Stimulated activated CD8-positive, alpha-beta memory T cell treated with anti-CD3 and anti-CD28 coated beads, Interleukin-7, amount 100 ng/mL, for 1 hour (primary cell): ENCODE measurements at places on chromosomes 6 and 20.

GRCh38 chr6:112466373-112467151 is 119.4 kb downstream of the RFPL4B start:
- DNase-seq: no peak

GRCh38 chr20:56429502-56429901 is 17.4 kb downstream of the CASS4 start:
- no peak for DNase-seq

DNA sequence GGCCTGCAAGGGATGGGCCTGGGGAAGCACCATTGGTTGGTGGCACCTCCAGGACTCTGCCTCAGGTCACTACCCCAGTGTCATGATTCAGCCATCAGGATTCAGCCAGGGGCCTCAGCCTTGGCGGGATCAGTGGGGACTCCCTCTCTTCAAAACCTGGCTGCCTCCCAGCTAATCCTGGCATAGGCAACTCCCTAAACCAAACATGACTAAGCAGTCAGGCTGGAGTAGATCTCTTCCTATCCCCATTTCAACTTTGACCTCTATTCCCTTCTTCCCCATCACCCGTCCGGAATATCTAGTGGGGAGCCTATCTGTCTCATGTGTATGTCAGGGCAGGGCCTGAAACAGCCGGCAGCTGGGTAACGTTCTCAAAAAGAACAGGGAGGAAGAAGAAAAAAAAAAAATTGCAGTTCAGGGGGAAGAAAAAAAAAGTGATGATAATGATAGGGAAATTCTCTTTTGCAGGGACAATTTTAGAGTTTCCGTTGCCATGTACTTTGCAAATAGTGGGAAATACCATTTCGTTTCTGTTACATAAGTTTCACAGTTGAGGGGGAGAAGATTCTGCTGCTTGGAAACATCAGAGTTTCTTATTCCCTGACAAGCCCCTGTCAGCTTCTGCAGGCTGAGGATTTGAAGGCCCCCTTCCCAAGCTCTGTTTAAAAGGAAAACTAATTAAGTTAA is 4.1 kb upstream of the PREX1 start:
- DNase-seq: no peak

DNA sequence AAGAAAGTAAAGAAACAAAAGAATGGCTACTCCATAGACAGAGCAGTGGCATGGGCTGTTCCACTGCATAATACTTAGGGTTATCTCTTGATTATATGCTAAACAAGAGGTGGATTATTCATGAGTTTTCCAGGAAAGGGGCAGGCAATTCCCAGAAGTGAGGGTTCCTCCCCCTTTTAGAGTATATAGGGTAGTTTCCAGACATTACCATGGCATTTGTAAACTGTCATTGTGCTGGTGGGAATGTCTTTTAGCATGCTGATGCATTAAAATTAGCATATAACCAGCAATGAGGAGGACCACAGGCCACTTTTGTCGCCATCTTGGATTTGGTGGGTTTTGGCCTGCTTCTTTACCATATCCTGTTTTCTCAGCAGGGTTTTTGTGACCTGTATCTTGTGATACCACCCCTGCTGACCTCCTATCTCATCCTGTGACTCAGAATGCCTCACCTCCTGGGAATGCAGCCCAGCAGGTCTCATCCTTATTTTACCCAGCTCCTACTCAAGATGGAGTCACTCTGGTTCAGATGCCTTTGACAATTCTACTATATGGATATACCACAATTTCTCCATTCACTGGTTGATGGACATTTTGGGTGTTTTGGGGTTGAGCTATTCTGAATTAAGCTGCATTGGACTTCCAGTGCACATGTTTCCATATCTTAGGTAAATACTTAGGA is 280.6 kb downstream of the FARS2 start:
- DNase-seq: no peak

DNA sequence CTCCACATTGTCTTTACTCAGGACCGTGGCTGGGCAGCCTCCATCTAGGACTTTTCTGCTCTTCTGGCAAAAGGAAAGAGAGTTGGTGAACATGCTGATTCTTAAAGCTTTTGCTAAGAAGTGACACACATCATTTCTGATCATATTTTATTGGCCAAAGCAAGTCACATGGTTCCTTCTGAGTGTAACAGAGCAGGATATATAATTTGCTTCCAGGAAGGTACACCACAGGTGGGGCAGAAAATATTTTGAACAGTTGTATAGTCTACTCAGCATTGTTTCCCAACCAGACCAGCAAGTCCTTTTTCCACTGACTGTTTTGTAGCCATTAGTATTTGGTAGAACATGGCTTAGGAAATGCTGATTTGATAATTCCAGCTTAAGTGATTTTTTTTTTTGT is 73.5 kb downstream of the AKAP7 start:
- no peak for DNase-seq

- no peak for DNase-seq
Observed at GRCh38 chr6:28090917-28091586, 10.7 kb downstream of the ZNF165 start.

DNA sequence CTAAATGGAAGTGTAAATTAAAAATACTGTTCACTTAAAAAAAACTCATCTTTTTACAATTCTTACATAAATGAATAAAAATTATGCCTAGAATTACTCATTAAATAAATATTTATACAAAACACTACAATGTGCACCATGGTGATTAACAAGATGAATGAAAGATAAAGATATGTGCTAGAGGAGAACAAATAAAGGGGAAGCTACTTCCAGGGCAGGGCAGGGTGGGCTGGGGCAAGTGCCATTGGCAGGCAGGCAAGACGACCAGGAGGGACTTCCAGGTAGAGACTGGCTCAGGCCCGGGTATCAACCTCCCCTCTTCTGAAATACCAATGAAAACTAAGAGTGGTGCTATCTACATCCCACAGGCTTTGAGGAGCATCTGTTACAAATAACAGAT is 20.4 kb downstream of the PREP start:
- DNase-seq: no peak

DNA sequence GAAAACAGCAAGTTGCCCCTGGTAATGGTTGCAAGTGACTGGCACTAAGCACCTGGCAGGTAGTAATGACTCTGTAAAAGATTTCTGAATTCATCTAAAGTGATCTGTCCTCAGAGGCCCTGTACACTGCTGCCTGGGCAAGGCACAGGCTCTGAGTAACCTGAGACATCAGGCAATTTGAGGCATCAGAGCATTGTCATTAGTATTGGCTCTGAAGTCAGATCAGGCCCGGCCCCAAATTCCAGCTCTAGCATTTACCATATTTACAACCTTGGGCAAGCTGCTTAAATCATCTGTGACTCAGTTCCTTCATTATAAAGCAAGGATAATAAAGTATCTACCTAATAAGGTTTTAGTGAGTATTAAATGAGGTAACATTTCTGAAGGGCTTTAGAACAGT is 17.3 kb upstream of the TENT5A start:
- DNase-seq: no peak

DNA sequence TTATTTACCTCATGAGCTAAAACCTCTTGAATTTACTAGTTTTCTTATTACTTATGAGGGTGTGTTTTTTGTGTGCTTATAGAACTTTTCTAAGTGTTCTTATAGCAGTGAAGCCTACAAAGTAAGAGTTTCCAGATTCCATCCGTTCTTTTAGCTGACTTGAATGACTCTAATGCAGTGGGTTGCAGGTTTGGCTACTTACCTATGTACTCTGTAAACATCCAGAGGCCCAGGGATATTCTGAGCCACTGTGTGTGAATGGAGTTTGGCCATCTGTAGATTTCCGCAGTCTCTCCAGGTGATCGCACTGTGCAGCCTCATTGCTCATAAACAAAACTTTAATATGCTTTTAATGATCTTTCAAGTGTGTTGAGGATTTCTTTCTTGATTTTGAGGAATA is 157.8 kb downstream of the MYO6 start:
- DNase-seq: no peak

GRCh38 chr6:39610221-39610620 is 115.0 kb downstream of the KIF6 start:
- no peak for DNase-seq

GRCh38 chr6:75551367-75551952 is 50.2 kb upstream of the SENP6 start:
- DNase-seq: no peak

- no peak for DNase-seq
Observed at GRCh38 chr20:39674842-39675241, 712.7 kb downstream of the DHX35 start.

GRCh38 chr6:155112757-155113156 is 117.6 kb downstream of the TIAM2 start:
- no peak for DNase-seq

GRCh38 chr20:41524980-41525613 is 93.1 kb downstream of the CHD6 start:
- no peak for DNase-seq

DNA sequence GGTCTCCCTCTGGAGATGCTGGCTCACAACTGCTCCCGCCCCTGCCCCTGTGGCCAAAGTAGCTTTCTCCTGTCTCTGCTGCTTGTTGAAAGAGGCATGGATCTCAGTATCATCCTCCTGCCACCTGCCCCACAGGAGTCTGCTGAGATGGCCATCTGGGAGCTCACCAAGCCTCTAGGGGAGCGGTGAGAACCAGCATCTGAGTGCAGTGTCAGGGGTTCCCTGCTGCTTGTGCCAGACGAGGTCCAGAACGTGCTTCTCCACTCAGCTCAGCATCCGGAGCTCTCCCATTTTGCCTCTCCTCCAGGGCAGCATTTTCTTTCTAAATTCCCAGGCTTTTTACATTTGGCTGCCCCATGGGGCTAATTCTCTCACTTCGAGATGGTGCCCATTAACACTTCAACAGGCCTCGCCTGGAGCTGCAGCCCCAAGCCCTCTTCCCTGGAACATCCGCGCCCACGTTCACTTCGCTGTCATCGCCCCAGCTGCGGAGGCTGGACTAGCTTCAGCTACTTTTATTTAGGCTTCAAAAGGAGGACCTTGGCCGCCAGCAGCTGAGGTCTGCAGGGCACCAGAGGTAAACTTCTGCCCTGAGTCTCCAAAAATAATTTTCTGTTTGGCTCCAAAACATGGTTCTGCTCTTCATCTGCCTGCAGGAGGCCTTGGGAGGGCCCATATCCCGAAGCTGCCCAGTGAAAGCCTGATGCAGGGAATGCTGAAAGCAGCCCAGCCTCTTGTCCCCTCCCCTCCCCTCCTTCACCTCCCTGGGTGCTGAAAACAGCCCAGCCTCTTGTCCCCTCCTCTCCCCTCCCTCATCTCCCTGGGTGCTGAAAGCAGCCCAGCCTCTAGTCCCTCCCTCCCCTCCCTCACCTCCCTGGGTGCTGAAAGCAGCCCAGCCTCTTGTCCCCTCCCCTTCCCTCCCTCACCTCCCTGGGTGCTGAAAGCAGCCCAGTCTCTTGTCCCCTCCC is 25.2 kb upstream of the MLN start:
- no peak for DNase-seq

DNA sequence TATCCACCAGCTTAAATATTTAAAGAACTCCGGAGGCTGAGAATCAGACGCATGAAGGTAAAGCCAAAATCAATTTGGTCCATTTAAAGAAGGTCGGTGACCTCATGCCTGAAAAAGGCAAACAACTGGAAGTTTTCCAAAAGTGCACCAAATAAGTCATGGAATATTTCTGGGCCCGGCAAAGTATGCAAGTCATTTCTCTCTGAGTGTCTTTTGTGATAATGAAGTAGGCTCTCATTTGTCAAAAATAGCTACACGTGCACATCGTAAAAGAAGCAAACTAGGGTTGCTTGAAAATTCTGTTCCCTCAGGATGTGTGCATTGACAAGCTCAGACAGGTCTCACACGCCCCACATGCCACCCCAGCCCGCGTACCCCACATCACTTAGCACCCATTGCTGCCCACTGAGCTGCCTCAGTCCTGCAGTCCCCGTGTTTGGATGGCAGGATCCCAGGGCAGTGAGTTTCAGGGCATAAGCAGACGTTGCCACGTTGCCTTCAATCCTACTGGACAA is 20.5 kb upstream of the PYGB start:
- no peak for DNase-seq

DNA sequence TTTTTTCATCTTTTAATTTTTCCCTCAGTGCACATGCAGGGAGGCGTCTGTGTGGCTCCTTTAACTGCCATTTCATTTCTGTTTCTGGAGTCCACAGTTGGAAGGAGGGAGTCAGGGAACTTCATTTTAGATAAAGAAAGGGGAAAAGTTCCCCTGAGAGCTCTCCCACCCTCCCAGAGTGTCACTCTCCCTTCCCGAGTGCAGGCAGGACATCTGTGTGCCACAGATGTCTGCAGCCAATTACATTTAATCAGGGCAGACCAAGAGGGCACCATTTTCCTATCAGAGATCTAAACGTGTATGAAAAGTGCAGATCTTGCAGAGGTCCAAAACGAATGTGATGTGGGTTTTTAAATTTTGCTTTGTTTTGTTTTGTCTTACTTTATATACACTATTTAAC is 96.6 kb downstream of the PXDC1 start:
- DNase-seq: no peak
